Transverse colon (tissue), 4 donors: ENCODE measurements at places on chromosomes 5 and 9. TPM values are rescaled to one million over a fixed set of nuclear protein-coding genes. Genes with fewer than 3 reads are reported as not detected.
A peak's percentile ranks its signal among the peaks of the same experiment; 100 is the strongest.

DNA sequence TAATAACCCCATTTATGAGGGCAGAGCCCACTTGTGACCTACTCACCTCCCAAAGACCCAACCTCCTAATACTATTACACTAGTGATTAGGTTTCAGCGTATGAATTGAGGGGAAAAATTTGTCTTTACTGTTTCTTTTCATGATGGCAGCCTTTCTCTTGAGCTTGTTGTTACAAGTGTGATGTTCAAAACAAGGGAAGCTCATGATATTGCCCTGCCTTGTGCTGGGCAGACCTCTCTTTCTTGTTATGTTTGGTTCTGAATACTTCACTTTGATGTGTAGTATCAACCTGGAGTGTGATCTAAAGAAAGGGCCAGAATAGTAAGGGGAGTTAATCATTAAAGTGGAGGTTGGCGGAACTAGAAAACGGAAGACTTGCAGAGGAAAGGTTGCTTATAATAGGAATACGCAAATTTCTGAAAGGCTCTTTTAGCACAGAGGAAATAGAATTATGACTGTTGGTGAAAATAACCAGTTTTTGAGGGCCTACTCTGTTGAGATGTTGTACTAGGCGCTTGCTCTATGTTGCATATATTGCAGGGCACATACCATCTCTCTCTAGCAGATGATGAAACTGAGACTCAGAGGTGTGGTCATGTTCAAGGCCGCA is 68.2 kb downstream of the MELK start:
- no peaks in the 10 kb centered on the region for H3K27me3 ChIP-seq
- H3K36me3 ChIP-seq, result no peaks in the 10 kb centered on the region
- DNase-seq, result no peak
- H3K4me3 ChIP-seq, result no peak overlapping the region
- H3K4me1 ChIP-seq, result no peaks in the 10 kb centered on the region
- no peak overlapping the region for H3K27ac ChIP-seq

Gene SH3PXD2B
- 10.2 TPM for total RNA-seq

Gene SPINK4
- not detected for total RNA-seq

Gene ANKRD20A1
- total RNA-seq, result 4.5 TPM

DNA sequence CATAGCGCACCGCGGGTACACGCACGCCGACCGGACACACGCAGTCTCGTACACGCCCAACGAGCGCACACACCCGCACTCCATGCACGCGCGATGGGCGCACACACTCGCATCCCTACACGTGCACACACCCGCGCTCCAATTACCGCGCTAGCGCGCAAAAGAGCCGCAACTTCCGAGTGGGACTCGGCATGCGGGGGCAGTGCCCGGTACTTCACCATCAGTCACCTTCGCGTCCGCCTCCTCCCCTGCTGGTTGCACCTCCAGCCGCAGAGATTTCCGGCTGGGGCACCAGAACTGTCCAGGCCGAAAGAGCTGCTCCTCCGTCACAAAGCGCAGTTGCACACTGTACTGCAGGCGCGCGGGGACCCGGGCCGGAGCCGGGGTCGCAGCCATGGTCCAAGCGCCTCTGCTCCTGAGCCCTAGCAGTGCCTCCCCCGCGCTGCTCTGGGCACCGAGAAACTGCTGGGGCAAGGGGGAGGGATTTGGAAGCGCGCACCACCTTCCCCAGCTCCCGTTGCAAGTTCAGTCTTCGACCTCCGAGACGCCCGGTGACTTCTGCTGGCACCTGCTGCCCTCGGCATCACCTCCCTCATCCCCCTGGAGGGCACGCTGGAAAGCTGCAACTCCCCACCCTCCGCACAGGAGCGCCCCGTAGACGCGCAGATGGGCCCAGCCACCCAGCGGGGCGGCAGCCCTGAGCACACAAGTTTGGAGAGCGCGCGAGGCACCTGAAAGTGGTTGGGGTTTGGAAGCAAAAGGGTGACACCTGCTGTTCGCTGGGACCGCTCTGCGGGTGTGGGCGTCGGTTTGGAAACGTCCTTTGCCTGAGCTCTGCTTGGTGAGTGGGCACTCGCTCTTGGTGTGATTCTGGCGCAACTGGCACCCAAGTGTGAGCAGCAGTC is 337.4 kb upstream of the PUM3 start:
- H3K36me3 ChIP-seq, result no peaks in the 10 kb centered on the region
- H3K4me3 ChIP-seq, result peak overlapping the region; percentile 16
- peaks cover 16% of the 10 kb centered on the region for H3K4me1 ChIP-seq
- no peak overlapping the region for H3K27ac ChIP-seq
- peaks cover 35% of the 10 kb centered on the region for H3K27me3 ChIP-seq
- DNase-seq, result peak; percentile 54

DNA sequence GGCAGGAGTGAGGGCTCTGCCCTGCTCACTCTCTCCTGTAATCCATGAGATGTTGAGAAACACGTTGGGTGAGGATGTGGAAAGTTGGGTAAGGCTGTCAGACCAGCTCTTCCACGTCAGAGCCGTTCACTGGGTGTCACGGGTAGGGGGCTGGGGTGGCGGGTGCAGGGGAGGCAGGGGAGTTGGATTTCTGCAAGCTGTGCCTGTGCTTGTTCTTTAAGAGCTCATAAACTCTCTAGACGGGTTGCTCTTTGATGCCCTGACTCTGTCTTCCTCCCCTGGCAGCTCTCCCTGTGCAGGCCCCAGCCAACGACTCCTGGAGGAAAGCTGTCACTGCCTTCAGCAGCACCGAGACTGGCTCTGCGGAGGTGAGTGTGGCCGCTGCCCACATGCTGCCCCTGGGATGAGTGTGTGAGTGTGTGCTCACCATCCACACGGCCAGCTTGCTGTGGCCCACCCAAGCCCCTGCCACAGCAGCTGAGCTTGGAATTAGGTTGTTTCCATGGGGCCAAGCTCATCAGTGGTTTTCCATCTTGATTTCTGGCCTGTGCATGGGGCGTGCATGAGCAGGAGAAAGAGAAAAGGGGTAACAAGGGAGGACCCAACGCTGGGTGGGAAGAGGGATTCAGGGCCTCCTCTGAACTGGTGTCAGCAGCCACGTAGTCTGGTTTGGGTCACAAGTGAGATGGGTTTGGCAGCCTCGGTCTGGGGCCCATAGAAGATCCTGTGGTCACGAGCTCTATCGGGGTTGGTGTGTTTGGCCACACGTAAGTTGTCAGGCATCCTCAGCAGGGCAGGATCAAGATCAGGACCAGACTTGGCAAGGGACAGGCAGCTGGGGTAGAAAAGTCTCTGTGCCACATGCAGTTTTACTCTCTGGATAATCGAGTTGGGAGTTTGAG is 21.0 kb upstream of the POMT1 start:
- DNase-seq, result no peak
- H3K27ac ChIP-seq, result no peak overlapping the region
- no peaks in the 10 kb centered on the region for H3K36me3 ChIP-seq
- H3K4me1 ChIP-seq, result no peaks in the 10 kb centered on the region

DNA sequence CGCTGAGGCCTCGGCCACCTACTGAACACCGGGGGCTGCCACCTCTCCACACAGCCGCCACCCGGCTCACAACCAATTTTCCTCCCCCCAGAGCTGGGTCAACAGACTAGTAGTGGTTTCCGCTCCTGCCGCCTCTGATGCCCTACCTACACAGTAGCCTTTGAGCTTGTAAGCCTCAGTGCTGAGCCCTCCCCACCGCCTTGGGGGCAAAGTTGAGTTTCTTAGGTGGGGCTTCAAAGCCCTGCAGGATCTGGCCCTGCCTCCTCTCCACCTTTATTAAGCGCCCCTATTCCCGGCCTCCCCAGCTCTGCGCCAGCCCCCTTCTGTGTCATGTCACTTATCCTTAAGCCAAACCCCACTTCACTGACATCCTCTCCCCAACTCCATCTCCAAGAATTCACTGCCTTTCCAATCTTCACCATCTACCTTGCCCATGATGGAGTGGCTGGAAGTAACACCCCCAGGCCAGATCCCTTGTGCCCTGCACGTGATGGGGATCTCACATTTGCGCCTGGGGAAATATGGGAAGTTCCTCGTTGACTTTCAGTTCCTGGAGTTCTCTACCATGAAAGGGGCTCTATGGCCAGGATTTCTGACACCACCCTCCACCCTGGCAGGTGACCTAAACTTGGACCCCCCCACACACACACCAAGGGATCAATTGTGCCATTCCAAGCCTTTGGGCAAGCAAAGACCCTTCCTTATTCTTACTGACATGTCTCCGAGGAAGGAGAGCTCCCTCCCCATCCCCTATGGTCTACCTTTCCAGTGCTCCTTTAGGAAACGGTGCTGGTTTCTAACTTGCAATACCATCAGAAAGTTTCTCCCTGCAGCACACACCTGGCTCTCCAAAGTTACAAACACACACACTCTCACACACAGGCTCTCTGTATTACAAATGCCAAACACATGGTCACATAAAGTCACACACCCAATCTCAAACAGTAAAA is 2.7 kb upstream of the CNTFR start:
- peaks cover 71% of the 10 kb centered on the region for H3K27me3 ChIP-seq
- no peaks in the 10 kb centered on the region for H3K36me3 ChIP-seq
- H3K4me1 ChIP-seq, result peaks cover 36% of the 10 kb centered on the region
- no peak overlapping the region for H3K27ac ChIP-seq

DNA sequence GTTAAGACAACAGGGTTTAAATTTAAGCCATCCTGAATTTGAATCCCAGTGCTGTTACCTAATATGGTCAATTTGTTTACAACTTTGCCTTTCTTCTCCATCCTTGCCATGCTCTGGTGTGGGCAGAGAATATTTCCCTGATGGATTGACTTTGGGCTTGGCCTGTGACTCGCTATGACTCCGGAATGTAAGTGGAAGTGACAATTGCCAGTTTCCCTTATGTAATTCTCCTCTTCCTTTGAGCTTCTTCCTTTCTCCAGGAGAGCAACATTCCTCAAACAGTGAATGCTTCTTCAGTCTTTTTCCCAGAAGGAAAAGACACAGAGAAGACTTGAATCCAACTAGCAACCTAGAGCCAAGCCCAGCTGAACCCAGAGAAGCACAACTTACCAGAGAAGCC is 159.1 kb downstream of the LURAP1L start:
- no peaks in the 10 kb centered on the region for H3K27me3 ChIP-seq
- DNase-seq, result no peak
- no peaks in the 10 kb centered on the region for H3K36me3 ChIP-seq
- H3K4me1 ChIP-seq, result no peaks in the 10 kb centered on the region
- H3K27ac ChIP-seq, result no peak overlapping the region
- H3K4me3 ChIP-seq, result no peak overlapping the region

DNA sequence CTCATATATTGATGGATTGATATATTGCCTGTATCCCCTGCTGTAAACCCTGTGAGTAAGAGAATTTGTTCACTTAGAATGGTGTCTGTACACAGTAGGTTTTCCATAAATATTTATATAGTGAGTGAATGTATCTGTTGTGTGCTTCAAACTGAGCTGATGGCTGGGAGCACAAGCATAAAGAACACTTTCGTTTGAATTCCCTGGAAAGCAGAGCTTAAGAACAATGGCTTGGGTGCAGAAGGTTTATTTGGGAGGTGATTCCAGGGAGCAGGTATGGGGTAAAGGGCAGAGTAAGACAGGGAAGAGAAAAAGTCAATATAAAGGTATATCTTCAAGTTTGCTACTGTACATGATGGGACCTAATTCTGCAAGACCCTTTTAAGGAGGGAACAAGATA is 190.9 kb upstream of the TRIM32 start:
- DNase-seq, result no peak
- H3K27ac ChIP-seq, result no peak overlapping the region
- H3K4me3 ChIP-seq, result no peak overlapping the region
- H3K27me3 ChIP-seq, result no peaks in the 10 kb centered on the region
- peaks cover 14% of the 10 kb centered on the region for H3K4me1 ChIP-seq

DNA sequence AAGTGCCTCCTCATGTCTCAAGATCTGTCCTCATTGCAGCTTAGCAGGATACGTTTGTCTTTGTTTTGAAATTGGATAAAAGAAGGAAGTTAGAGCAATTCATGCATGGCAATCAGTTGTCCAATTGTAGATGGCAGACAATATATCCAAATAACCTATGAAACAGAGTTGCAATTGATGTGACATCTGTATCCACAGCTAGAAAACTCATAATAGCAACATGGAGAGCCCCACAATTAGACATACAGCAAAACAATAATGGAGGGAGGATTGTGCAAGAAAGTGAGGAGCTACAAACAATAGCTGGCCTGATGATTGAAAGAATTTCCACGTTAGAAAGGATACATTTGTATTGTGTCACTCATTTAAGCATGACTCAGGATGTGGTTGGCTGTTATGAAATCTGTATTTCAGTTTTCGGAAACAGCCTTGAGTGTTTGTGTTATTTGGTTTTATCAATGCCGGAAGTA is 132.0 kb downstream of the FAM174A start:
- no peaks in the 10 kb centered on the region for H3K4me1 ChIP-seq
- no peaks in the 10 kb centered on the region for H3K27me3 ChIP-seq
- DNase-seq, result no peak

- DNase-seq, result no peak
- no peak overlapping the region for H3K4me3 ChIP-seq
- no peaks in the 10 kb centered on the region for H3K27me3 ChIP-seq
- no peaks in the 10 kb centered on the region for H3K36me3 ChIP-seq
These were observed 176.6 kb upstream of the TYRP1 start for GRCh38 chr9:12516573-12516972.

Gene SLCO6A1
- total RNA-seq, result not detected

Gene PCSK5
- 141 TPM for total RNA-seq

- no peak for DNase-seq
- H3K4me1 ChIP-seq, result no peaks in the 10 kb centered on the region
- H3K36me3 ChIP-seq, result no peaks in the 10 kb centered on the region
- no peaks in the 10 kb centered on the region for H3K27me3 ChIP-seq
These were observed 220.1 kb downstream of the DAB2IP start for GRCh38 chr9:121871431-121872025.

Gene ZNF883
- 0.64 TPM for total RNA-seq

GRCh38 chr5:33271606-33272005 is 169.2 kb upstream of the TARS1 start:
- H3K27me3 ChIP-seq, result no peaks in the 10 kb centered on the region
- no peaks in the 10 kb centered on the region for H3K36me3 ChIP-seq
- DNase-seq, result no peak

Gene DIRAS2
- total RNA-seq, result 0.14 TPM

- no peaks in the 10 kb centered on the region for H3K4me1 ChIP-seq
- H3K4me3 ChIP-seq, result no peak overlapping the region
- H3K27me3 ChIP-seq, result no peaks in the 10 kb centered on the region
- H3K36me3 ChIP-seq, result no peaks in the 10 kb centered on the region
These were observed 61.7 kb upstream of the PLPP6 start for GRCh38 chr9:4600368-4600767.

Gene SLC31A2
- total RNA-seq, result 40.8 TPM

- H3K4me3 ChIP-seq, result no peak overlapping the region
- H3K27me3 ChIP-seq, result no peaks in the 10 kb centered on the region
- H3K27ac ChIP-seq, result peak overlapping the region; percentile 96
- H3K4me1 ChIP-seq, result peaks cover 100% of the 10 kb centered on the region
These were observed 54.8 kb downstream of the SLC22A5 start for GRCh38 chr5:132424167-132424880.

- H3K27ac ChIP-seq, result no peak overlapping the region
- H3K4me3 ChIP-seq, result no peak overlapping the region
- H3K4me1 ChIP-seq, result no peaks in the 10 kb centered on the region
- no peaks in the 10 kb centered on the region for H3K36me3 ChIP-seq
- H3K27me3 ChIP-seq, result peaks cover 14% of the 10 kb centered on the region
- DNase-seq, result no peak
These were observed 45.3 kb upstream of the NKD2 start for GRCh38 chr5:963310-963672.

- no peaks in the 10 kb centered on the region for H3K36me3 ChIP-seq
- H3K4me1 ChIP-seq, result peaks cover 5% of the 10 kb centered on the region
- DNase-seq, result no peak
- H3K27ac ChIP-seq, result no peak overlapping the region
- no peaks in the 10 kb centered on the region for H3K27me3 ChIP-seq
- H3K4me3 ChIP-seq, result no peak overlapping the region
These were observed 156.5 kb downstream of the GAS1 start for GRCh38 chr9:86790805-86791204.

- H3K36me3 ChIP-seq, result no peaks in the 10 kb centered on the region
- H3K4me3 ChIP-seq, result no peak overlapping the region
- no peaks in the 10 kb centered on the region for H3K27me3 ChIP-seq
- H3K27ac ChIP-seq, result no peak overlapping the region
- no peaks in the 10 kb centered on the region for H3K4me1 ChIP-seq
These were observed 89.8 kb downstream of the SLC1A3 start for GRCh38 chr5:36696059-36696673.

Gene TAF11L10
- not detected for total RNA-seq
